Lung (tissue), 17 donors: ENCODE measurements at places on chromosomes 12 and 14. TPM values are rescaled to one million over a fixed set of nuclear protein-coding genes. Genes with fewer than 3 reads are reported as not detected.

- no peak for DNase-seq
Observed at GRCh38 chr14:54659365-54659764, 92.4 kb downstream of the SAMD4A start.

- DNase-seq: no peak
Observed at GRCh38 chr14:81473456-81474147, 60.1 kb downstream of the SEL1L start.

DNA sequence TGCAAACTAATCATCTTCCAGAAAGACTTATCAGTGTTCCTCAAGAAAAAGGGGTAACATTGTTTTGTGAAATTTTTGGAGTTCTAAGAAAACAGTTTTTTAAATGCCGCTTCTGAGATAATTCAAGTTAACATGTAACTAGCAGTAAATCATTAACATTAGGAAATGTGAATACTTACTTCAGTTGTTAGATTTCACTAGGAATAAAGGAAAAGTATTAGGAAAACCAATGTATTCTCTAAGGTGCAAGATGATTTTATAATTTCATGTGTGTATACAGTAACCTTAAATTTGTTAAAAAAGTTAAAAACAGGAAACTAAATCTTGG lies 36.8 kb downstream of the PAPOLA start:
- DNase-seq: no peak

DNA sequence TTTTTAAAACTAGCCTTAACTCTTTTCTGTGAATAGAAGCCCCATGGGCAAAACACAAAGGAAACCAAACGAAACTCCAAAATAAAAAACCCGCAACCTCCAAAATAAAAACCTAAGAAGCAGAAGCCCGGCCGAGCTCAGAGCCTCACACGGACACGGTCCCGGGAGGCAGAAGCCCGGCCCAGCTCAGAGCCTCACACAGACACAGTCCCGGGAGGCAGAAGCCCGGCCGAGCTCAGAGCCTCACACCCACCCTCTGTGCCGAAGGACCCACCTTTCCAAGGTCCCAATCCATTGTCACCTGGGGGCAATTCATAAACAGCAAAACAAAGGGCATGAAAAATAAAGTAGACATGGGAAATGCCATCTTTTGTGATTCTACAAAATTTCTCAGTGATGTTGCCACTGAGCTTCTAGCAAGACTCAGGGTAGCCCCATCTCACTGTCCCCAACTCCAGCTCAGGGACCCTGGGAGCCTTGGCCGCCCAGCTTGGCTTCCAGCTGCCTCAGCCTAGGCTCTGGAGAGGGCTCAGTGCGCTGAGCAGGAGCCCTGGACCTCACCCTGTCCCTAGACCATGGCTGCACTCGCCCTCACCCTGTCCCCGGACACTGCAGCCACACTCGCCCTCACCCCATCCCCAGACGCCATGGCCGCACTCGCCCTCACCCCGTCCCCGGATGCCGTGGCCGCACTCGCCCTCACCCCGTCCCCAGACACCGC lies 82.2 kb downstream of the GALNT9 start:
- DNase-seq: no peak

- DNase-seq: no peak
Observed at GRCh38 chr14:65177551-65177950, 75.2 kb upstream of the MAX start.

- no peak for DNase-seq
Observed at GRCh38 chr14:20494935-20495766, 10.2 kb upstream of the RNASE10 start.

GRCh38 chr12:12716151-12716792 lies 896 bp upstream of the CDKN1B start:
- peak; percentile 62 for DNase-seq

Gene SERPINA10
- total RNA-seq: 0.21 TPM

DNA sequence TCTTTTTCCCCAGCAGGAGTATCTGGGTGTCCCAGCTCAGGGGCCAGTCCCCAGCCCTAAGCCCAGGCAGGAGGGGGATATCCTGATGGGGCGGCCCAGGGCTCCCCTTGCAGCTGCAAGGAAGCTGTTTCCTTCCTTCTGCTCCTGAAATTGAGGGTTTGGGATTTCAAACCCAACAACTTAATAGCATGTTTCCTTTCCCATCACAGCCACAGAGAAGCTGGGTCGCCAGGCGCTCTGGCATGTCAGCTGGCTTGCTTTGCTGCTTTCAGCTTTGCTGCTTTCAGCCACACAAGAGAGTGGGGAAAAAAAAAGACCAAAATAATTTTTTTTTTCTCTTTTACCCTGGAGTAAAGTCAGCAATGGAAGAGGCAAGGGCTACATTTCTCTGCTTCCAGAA lies 30.0 kb downstream of the HVCN1 start:
- no peak for DNase-seq

- DNase-seq: no peak
Observed at GRCh38 chr12:19901841-19902240, 462.5 kb downstream of the AEBP2 start.

Gene RD3L
- not detected for total RNA-seq

DNA sequence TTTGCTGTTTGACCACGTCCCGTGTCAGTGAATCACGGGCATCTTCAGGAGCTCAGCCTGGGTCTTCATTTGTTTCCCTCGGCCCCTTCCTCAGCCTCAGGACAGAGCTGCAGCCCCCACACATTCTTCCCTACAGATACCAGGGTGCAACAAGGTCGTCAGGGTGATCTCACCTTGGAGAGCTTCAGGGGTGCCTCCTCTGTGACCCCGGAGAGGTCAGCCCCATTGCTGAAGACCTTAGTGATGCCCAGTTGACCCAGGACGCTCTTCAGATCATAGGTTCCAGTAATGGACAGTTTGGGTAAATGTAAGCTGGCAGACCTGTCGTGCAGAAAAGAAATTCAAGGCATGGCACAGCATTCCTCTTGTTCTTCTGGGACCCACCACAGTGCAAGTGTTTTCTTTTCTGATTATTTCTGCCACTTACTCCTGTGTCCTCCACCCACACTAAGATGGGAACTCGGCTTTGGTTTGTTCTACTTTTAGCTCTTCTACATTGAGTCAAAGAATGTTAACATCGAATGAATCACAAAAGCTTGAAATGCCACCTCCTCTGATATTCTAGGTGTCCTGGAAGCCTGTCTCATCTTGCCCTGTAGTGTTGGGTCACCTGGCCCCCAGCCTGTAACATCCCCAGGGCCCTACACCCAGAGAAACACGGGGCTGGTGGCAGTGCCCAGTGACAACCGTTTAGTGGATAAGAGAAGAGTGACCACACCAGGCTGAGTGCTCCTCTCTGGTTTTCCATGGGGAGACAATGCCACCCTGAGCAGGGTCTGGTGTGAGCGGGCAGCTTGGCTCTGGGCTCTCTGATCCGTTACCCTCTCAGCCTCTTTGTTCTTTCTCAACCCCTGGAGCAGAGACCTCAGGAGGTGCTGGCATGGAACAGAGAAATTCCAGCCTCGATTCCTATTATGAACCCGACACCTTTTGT lies 8.8 kb downstream of the SERPINA1 start:
- no peak for DNase-seq

DNA sequence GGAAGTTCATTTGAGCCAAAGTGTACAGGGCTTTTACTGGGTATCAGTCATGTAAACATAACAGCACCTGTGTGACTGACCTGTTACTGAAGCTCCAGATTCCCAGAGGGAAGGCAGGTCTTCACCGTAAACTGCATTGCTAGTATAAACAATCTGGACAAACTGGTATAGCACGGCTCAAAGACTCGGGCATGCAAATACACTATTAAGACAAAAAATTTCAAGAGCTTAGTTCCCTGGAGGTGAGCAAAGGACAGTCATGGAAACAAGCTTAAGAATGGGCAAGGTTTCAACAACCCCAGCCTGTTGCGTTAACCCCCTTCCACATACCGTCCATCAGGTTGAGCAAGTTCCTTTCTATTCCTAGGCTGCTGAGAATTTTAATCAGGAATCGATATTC lies 9.4 kb downstream of the PARP11 start:
- DNase-seq: no peak

Gene ABHD4
- total RNA-seq: 34.0 TPM

Gene GPRC5D
- total RNA-seq: not detected

Gene C1S
- 291 TPM for total RNA-seq

- no peak for DNase-seq
Observed at GRCh38 chr12:120012067-120012621, 23.1 kb downstream of the BICDL1 start.

DNA sequence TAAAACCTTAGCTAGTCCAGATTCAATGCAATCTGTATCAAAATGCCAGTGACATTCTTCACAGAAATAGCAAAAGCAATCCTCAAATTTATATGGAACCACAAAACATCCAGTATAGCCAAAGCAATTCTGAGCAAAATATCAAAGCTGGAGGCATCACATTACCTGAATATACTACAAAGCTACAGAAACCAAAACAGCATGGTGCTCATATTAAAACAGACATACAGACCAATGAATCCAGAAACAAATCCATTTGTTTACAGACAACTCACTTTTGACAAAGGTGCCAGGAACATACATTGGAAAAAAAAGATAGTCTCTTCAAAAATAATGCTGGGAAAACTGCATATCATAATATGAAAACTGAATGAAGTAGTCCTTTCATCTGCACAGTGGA lies 4.8 kb downstream of the KLRC4 start:
- DNase-seq: no peak

GRCh38 chr12:7667125-7667524 lies 1.4 kb upstream of the APOBEC1 start:
- DNase-seq: peak; percentile 10

Gene MAP3K9
- 5.4 TPM for total RNA-seq

- DNase-seq: peak; percentile 93
Observed at GRCh38 chr14:42192738-42193653, 586.3 kb downstream of the LRFN5 start.

Gene DYNC1H1
- total RNA-seq: 485 TPM

- peak; percentile 43 for DNase-seq
Observed at GRCh38 chr12:132686825-132687210, 324 bp downstream of the POLE start.

Gene CDK2
- total RNA-seq: 28.0 TPM

Gene TSPAN9
- total RNA-seq: 72.3 TPM

Gene ANO4
- total RNA-seq: 1.6 TPM

Gene COPS7A
- 74.7 TPM for total RNA-seq

DNA sequence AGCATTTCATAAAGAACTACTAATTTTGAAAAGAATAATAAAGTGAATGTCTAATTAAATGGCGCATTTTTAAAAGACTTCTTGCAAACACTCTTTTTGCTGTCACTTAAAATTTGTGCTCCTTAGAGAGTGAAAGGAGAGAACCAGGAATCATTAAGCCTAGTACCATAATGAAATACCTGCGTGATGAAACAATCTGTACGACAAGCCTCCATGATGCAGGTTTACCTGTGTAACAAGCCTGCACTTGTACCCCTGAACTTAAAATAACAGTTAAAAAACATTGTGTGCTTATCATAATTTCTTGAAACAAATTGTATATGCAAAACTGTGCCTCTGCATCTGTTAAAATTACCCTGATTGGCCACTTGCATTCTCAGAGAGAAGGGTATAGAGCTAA lies 108.1 kb downstream of the MGAT4C start:
- no peak for DNase-seq

Gene RAPGEF3
- 26.5 TPM for total RNA-seq

DNA sequence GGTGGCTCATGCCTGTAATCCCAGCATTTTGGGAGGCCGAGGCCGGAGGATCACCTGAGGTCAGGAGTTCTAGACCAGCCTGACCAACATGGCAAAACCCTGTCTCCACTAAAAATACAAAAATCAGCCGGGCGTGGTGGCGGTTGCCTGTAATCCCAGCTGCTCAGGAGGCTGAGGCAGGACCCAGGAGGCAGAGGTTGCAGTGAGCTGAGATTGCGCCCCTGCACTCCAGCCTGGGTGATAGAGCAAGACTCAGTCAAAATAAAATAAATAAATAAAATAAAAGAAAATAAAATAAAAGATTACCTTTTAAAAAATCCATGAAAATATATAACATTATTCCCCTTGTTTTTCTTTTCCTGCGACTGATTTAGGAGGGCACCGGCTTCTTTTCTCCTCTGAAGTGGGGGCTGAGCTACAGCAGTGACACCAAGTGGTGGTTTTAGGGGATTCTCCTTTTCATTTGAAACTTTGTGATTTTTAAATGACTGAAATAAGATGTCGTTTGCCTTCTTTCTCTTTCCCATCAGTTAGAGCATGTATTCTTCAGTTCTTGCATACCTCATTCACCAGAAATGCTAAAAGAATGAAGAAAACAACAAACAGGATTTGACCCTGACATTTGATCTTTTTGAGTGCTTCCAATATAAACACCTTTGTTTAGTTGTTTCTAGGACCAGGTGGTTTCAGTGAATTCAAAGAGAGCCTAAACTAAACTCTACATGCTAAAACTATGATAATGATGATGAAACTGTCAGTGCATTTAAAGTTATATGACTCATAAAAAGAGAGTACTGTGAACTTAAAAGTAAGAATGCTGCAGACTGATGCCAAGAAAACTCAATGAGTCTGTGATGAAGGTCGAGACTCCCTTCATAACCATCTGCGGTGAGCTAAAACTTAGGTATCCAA lies 22.6 kb upstream of the PKP2 start:
- peak; percentile 70 for DNase-seq

DNA sequence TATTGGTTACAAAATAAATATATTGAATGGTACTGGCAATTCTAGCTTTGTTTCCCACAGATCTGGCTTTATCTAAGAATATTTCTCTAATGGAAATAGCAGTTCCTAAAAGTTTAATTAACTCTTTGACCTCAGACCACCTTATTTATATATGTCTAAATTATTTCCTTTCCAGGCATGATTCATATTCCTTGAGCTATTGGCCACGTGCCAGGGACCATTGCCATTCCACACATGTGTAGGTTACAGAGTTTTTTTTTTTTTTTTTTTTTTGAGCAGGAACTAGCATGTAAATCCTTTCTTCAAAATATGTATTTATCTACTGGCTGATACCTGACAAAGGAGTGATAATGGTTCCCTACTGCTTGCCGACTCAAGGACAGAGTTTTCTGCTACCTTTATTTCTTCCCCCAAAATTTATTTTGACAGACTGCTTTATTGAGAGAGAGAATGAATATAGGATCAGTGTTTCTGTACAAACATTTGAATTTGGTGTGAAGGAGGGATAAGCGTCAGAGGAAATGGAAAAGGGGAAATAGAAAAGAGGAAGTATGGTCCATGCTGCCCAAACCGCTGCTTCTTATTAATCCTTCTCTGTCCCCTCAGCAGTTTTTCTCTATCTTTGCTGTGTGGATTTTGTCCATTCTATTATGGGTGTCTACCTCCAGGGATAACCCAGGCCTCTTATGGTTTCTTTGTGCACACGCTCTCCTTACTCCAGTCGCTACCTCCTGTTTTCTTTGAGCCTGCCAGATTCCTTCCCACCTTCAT lies 36.4 kb downstream of the PDE3A start:
- DNase-seq: no peak

GRCh38 chr12:93006471-93007208 lies 77.5 kb upstream of the EEA1 start:
- DNase-seq: no peak

DNA sequence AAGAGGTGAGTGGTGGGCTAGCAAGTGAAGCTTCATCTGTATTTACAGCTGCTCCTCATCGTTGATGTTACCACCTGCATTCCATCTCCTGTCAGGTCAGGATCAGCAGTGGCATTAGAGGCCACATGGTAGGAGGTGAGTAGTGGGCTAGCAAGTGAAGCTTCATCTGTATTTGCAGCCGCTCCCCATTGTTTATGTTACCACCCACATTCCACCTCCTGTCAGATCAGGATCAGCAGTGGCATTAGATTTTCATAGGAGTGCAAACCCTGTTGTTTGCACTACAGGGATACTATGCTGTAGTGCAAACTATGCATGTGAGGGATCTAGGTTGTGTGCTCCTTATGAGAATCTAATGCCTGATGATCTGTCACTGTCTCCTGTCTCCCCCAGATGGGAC lies 519.1 kb downstream of the GLT1D1 start:
- no peak for DNase-seq

- no peak for DNase-seq
Observed at GRCh38 chr14:96808619-96809406, 11.6 kb downstream of the VRK1 start.

GRCh38 chr14:81153187-81153586 lies 67.6 kb downstream of the GTF2A1 start:
- no peak for DNase-seq

Gene CCDC197
- total RNA-seq: not detected
